ENCODE measurements at places on chromosomes 5 and 9. TPM values are rescaled to one million over a fixed set of nuclear protein-coding genes. Genes with fewer than 3 reads are reported as not detected.
A peak's percentile ranks its signal among the peaks of the same experiment; 100 is the strongest.

GRCh38 chr5:7876867-7877266 lies 7.9 kb downstream of the MTRR start:
- no peak for DNase-seq

GRCh38 chr9:77751341-77752091 lies 103.4 kb upstream of the GNA14 start:
- no peak for DNase-seq

- no peak for DNase-seq
These were observed 27.2 kb downstream of the ENC1 start for GRCh38 chr5:74613283-74613682.

GRCh38 chr9:131984564-131984963 lies 95.1 kb downstream of the MED27 start:
- no peak for DNase-seq

The SLC34A3 gene
- total RNA-seq, result not detected

The KDM4C gene
- 55.6 TPM for total RNA-seq

The ZNF782 gene
- total RNA-seq, result 5.1 TPM

DNA sequence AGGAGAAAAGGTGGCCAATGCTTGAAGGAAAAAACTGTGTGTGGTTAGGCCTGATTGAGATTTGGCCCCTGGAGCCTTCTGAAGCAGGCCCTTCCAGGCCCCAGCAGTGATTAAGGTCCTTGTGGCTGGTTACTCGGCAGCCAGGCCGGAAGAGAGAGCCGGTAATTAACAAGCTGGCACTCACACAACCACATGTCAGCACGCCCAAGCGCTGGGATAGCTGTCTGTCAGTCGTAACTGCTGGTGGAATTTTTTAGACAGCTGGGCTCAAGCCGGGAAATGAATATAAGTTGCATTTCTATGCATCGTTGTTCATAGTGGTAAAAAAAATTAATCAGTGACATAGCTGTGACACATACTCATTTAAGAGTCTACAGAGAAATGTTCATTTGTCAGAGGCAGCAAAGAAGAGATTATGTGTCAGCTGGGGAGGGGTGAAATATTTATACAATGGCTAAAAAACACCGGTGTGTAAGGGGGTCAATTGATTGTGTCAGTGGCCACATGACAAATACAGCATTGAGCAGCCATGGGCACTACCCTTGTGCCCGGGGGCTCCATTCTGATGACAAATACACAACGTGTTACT lies 13.7 kb upstream of the ARAP3 start:
- DNase-seq, result peak; percentile 63

DNA sequence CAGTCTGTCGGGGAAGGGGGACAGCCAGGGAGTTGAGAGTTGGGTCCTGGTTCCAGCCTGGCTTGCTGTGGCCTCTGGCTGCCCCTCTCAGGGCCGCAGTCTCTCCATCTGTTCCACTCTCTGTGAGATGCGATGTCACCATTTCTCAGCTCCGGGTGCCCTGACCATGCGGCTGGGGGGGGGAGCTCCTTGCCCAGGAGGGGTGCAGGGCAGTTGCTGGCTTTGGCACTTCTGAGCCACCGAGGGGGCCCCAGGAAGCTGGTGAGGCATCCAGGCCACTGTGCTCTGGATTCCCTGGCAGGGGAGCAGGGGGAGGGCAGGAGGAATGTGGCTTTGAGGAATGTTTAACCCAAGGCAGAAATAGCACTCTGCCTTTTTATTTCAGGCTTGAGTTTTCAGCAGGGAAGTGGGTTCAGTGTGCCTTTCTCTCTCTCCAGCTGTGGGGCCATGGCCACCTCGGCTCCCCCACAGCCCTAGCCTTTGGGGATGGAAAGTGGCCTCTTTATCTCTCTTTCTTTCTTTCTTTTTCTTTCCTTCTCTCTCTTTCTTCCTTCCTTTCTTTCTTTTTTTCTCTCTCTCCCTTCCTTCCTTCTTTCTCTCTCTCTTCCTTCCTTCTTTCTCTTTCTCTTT lies 11.0 kb downstream of the NCS1 start:
- DNase-seq, result no peak

- no peak for DNase-seq
These were observed 681 bp downstream of the CPLANE1 start for GRCh38 chr5:37248421-37248969.

DNA sequence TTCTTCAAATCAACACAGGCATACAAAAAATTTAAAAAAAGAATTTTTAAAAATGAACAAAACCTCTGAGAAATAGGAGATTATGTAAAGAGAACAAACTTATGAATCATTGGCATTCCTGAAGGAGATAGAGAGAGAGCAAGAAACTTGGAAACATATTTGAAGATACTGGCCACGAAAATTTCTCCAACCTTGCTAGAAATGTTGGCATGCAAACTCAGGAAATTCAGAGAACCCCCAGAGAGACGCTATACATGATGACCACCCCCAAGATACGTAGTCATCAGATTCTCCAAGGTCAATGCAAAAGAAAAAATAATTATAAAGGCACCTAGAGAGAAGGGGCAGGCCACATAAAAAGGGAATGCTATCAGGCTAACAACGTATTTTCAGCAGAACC lies 472.5 kb downstream of the MTRR start:
- DNase-seq, result no peak

The RUFY1 gene
- 39.0 TPM for total RNA-seq

DNA sequence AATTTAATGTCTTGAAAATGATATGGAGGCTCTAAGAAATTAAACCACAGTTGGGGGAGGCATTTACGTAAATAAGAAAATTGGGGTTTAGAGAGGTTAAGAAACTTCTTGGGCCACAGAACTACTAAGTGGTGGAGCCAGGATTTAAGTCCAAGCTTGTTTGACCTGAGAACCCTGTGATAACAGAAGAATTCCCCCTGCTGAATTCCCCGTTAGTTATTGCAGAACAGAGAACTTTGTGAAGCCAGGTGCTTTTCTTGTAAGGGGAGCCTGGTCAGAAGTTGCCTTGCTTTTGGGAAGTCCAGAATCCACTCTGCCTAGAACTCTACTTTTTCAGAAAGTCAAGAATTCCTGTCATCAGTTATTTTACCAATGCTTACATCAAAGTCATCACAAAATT lies 309.3 kb upstream of the SEMA6A start:
- DNase-seq, result no peak

The GFPT2 gene
- total RNA-seq, result 1.5 TPM

- DNase-seq, result no peak
These were observed 65.7 kb downstream of the C9orf152 start for GRCh38 chr9:110142253-110142652.

GRCh38 chr9:119739476-119739875 lies 370.2 kb upstream of the BRINP1 start:
- DNase-seq, result no peak

GRCh38 chr9:91164724-91165520 lies 196.8 kb downstream of the AUH start:
- peak; percentile 94 for DNase-seq

- DNase-seq, result no peak
These were observed 155.4 kb downstream of the PAM start for GRCh38 chr5:102910240-102911226.

DNA sequence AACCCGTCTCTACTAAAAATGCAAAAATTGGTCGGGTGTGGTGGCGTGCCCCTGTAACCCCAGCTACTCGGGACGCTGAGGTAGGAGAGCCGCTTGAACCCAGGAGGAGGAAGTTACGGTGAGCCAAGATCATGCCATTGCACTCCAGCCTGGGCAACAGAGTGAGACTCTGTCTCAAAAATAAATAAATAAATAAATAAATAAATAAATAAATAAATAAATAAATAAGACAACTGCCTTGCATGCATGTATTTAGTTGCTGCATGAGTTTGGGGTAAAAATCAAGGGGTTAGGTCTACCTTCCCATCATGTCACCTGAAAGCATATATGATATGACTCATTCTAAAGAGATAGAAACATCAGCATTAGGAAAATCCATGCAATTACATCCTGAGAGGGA lies 254.0 kb downstream of the ADAMTSL1 start:
- no peak for DNase-seq

The ACOT12 gene
- not detected for total RNA-seq

- DNase-seq, result no peak
These were observed 6.5 kb downstream of the GLIS3 start for GRCh38 chr9:4293293-4293941.

DNA sequence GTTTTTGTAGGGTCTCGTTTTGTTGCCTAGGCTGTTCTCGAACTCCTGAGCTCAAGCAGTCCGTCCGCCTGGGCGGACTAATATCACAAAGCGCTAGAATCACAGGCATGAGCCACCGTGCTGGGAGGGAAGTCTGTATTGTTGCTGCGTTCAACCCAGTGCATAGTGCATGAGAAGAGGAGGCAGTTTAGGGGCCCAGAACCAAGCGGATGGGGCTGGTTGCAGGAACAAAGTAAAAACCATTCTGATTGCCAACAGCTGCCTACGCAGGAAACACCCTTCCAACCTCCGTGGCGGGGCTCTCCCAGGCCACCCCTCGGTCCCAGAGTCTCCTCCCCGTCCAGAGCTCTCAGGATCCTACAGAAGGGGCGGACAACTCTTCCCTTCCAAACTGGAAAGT lies 87.1 kb downstream of the ANXA2R start:
- no peak for DNase-seq

The ABCA1 gene
- 44.5 TPM for total RNA-seq

- DNase-seq, result peak; percentile 25
These were observed 603 bp downstream of the PPIP5K2 start for GRCh38 chr5:103120607-103121200.

The ALDH1A1 gene
- 91.0 TPM for total RNA-seq

GRCh38 chr9:2453701-2454100 lies 167.9 kb upstream of the VLDLR start:
- no peak for DNase-seq

GRCh38 chr9:95127249-95128176 lies 190.0 kb downstream of the FANCC start:
- peak; percentile 90 for DNase-seq

GRCh38 chr5:132190161-132190817 lies 37.4 kb downstream of the P4HA2 start:
- no peak for DNase-seq

The GSN gene
- 404 TPM for total RNA-seq

GRCh38 chr9:136916330-136917184 lies 28.0 kb downstream of the FBXW5 start:
- DNase-seq, result no peak

DNA sequence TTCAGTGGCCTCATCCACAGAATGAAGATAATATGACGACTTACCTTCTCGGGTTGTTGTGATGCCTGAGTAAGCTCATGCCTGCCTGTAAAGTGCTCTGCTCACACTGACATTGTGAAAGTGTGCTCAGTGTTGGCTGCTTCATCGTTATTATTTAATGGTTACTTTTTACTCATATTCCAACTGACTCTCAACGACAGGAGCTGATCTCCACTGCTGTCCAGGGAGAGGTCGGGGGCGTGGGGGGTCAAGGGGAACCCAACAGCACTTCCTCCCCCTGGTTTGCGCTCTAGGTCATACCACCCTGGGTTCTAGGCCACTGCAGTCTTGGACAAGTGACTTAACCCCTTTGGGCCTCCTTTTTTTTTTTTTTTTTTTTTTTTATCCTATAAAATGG lies 52.9 kb upstream of the ANGPTL2 start:
- DNase-seq, result no peak

DNA sequence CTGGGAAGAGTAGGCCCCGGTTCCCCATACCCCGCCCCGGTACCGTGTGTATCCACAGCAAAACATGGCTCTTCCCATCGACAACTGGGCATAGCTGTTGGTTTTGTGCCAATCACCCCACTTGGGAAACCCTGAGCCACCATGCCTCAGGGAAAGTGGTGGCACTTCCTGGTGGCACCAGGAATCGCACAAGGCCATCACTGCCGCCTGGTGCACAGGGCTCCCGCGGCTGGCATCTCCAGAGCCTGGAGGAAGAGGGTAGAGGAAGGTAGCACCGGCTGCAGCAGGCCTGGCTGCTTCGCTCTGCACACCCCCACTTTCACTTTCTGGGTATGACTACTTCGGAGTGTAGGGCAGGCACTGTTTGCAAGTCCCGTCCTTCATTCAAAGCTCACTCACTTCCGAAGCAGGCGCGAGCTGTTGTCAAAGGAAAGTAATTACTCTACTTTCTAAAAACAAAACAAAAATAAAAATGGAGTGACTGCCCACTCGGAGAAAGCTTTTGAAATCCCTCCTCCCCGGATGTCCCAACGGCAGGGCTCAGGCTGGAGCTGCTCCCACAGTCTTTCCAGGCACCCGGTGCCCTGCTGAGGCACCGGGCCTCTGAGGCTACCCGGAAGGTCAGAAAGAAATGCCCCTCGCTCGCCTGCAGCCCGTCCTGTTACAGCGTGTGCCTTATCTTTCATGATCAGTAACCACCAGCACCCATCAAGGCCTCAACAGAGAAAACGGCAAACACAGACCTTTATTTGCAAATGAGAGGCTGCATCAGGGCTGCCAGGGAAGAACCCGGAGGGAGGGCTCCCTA lies 2.0 kb downstream of the BRD3 start:
- DNase-seq, result peak; percentile 59

- DNase-seq, result no peak
These were observed 161.6 kb downstream of the NR3C1 start for GRCh38 chr5:143241892-143242291.

GRCh38 chr9:100990605-100991381 lies 37.7 kb upstream of the PLPPR1 start:
- no peak for DNase-seq

DNA sequence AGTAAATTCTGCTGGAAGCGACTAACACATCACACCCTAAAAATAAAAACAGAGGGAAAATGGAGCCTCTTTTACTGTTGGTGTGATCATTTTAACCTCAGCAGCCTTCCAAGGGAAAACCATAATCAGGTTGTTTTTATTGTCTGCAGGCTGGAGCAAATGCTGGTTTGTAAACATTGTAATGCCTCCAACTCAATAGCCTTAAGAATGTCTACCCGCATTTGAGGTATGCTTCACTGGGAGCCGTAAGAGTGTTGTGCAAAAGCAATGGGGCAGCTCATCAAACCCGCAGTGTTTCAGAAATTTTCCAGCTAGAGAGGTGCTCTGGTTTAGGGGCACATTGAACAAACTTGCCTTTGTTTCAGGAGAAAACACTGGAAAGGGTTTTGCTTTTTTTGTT lies 17.0 kb downstream of the NIM1K start:
- DNase-seq, result no peak

The IFNK gene
- not detected for total RNA-seq

GRCh38 chr5:96718635-96719077 lies 56.5 kb downstream of the CAST start:
- DNase-seq, result peak; percentile 53

GRCh38 chr5:141512390-141512910 lies 23.6 kb downstream of the PCDHGC5 start:
- peak; percentile 94 for DNase-seq

DNA sequence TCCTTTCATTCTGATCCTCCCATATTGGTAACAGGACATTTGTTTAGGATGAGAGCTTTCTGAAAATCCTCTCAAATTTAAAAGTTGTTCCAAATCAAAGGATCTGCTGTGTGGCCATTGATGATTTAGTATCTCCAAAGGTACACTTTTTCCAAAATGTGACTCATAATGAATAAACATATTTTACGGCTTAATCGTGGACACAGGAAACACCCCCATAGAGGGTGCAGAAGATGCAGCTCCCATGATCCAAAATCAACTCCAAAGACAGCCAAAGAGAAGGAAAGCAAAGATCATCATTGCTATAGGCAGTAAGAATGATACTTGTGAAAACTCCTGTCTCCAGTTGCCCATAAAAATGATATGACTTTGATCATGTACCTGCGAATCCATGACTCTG lies 239.7 kb downstream of the PIK3R1 start:
- DNase-seq, result no peak

The TLE1 gene
- 48.6 TPM for total RNA-seq

GRCh38 chr5:154165886-154166285 lies 24.6 kb upstream of the GALNT10 start:
- no peak for DNase-seq

The PCAT7 gene
- total RNA-seq, result 1.9 TPM
